ENCODE measurements at places on chromosomes 12 and 14.

DNA sequence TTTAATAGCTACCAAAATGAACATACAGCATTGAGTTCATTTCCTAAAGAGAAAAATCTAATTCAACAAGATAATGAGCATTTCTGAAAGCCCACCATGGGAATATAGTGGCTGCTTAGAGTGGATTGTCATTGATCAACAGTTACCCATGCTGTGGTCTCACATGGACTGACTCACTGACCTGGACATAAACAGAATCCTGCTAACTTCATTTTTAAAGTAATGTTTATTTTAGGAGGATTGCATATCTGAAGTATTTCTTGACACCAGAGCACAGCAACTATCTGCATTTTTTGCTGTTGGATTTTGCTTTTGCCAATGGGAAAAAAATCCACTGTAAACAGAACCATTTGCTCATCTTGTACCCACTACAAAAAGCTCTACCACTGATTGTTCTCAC lies 71.7 kb downstream of the KCNC2 start:
- no peak for DNase-seq

DNA sequence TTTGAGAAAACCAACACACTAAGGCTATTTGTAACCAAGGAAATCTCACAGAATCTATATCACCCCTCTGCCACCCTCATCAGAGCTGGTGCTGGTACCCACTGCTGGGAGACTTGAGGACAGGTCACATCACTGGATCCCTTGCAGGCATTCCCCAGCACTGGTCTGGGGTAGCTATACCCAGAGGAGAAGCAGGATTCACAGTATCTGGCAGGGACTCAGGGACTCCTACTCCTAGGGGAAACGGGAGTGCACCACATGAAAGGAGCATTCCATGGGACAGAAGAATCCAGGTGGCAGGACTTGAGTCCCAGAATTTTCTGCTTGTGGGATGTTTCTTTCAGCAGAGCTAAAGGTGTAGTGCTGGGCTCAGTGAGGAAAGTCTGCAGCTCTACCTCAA lies 223.2 kb downstream of the ADGRD1 start:
- DNase-seq = no peak

DNA sequence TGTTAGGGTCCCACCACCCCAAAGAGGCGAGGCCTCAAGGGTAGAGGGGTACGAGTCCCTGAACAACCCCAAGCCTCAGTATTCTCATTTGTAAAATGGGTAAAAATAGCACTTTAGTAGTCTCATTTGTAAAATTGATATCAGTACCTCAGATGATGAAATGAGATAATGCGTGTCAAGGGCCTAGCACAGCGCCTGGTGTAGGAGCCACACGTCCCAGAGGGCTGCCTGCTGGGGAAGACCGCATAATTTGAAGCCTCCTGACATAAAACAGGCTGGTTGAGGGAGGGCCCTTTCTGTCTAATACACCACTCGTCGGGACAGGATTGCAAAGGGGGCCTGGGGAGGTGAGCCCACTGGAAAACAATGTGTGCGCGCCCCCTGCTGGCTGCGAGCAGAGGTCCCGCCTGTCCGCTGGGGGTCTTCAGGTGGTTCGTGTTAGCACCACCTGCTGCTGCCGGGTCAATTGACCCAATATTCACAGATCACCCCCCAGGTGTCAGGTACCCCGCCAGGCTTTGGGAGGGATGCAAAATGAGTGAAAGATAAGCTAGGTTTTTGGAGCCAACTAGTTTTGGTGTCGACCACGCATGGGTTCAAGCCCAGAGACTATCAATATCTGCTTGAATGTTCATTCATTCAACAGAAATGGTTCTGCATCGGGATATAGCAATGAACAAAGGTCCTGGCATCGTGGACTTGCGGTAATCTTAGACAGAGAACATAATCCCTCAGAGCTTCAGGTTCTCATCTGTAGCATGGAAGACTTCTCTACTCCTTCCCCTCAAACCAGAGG lies 24.7 kb upstream of the IRF2BPL start:
- DNase-seq = peak; percentile 90

- peak; percentile 51 for DNase-seq
Observed at GRCh38 chr14:26444822-26445221, 153.0 kb downstream of the NOVA1 start.

DNA sequence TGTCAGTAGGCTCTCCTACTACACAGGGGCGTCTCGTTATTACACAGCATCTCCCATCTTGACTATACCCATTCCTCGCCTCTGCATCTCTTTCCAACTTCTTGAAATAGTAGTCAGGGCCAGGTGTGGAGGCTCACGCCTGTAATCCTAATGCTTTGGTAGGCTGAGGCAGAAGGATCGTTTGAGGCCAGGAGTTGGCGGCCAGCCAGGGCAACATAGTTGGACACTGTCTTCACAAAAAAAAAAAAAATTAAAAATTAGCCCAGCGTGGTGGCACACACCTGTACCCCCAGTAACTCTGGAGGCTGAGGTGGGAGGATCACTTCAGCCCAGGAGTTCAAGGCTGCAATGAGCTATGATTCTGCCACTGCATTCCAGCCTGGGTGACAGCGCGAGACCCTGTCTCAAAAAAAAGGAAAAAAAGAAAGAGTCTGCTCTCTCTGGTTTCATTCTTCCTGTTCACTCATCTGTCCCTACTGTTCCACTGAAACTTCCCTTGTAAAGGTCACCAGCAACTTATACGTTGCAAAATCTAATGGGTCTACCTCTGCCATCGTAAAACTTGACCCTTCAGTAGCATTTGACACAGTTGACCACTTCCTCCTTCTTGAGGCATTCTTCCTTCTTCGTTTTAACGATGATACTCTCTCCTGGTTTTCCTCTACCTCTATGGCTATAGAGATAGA lies 41.0 kb upstream of the PTGR2 start:
- DNase-seq = no peak

- no peak for DNase-seq
Observed at GRCh38 chr14:33019346-33019745, 80.7 kb downstream of the NPAS3 start.

- DNase-seq = no peak
Observed at GRCh38 chr12:94135896-94136295, 12.5 kb upstream of the PLXNC1 start.

DNA sequence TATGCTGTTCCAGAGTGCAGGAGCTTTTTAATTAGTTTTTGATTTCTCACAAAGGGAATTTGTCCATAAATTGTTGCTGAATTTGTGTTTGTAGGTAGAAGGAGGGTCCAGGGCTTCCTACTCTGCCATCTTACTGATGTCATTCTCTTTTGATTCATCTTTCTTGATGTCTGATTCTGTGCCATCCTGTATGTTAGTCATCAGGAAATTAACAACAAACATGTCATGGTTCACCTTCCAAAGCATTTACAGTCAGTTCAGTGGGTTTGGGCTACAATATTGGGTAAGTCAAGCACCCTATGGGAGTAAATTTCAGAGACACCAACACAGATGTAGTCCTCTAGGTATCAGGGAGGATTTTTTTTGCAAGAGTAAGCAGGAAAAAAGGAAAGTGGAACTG lies 135.2 kb upstream of the SLC38A2 start:
- DNase-seq = no peak

DNA sequence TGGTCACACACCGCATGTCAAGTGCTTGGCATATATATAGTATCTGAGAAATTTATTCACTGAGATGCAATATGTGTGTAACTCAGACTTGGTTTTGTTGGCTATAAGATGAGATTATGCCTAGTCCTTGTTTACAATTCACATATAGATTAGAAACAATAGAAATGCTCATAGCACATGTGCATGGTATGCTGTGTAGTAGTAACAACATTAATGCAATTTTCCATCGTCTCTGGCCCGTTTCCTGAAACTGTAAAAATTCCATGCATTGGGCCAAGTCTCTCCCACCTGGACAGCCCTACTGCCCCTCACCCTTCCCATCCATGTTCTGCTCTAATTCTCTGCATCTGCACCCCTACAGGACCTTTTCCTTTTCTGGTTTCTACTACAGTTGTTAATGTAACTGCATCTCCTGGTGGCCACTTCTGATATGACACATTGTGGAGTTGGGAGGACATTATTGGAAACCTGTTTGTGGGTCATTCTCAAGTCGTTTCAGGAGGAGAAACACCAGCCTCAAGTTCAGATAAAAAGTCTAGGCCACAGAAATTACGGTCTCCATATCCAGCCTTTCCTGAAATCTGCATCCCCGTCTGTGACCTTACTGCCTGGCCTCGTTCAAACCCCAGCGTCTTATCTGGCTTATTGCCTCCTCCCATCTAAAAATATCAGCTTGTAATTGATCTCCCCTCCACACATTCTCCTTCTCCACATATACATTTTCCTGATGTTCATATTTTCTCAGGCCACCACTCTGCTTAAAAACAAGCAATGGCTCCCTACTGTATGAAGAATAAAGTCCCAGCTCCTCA lies 37.5 kb downstream of the EMP1 start:
- DNase-seq = peak; percentile 51

- DNase-seq = peak; percentile 27
Observed at GRCh38 chr12:65123435-65124063, 2.4 kb upstream of the WIF1 start.

DNA sequence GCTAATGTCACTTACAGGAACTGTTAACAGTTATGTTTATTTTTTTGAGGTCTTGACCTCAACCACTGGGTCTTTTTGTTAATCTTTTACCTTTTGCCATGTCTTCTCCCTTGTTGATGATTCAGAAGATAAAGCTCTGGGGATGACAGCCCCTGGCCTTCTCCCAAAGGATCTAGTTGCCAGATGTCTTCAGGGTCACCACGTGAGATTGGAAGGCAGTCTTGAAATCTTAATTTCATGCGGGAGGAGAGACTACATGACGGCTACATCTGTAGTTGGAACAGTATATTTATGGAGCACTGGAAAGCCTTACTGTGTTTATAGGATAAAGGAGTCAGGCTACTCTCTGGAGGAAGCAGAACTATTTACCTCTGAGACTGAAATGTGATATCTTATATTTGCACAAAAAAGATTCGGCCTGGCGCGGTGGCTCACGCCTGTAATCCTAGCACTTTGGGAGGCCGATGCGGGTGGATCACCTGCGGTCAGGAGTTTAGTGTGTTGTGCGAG lies 5.6 kb downstream of the MLEC start:
- DNase-seq = no peak

DNA sequence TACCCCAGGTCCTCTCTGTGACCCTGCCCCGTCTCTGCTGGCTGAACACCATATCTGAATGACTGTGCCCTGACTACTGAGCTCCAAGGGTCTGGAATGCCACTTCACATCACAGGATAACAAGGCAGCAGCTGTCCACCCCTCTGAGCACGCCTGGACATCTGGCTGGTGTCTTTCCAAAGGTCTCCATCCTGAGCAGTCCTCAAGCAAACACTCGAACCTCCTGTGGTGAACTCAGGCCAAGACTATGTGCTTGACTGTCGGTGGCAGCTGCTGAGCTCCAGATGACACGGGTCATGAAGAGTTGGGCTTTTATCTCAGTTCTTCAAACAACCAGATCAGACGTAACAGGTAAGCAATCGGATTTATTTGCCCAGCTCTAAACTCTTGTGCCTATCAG lies 117.2 kb upstream of the BCL2L14 start:
- no peak for DNase-seq

DNA sequence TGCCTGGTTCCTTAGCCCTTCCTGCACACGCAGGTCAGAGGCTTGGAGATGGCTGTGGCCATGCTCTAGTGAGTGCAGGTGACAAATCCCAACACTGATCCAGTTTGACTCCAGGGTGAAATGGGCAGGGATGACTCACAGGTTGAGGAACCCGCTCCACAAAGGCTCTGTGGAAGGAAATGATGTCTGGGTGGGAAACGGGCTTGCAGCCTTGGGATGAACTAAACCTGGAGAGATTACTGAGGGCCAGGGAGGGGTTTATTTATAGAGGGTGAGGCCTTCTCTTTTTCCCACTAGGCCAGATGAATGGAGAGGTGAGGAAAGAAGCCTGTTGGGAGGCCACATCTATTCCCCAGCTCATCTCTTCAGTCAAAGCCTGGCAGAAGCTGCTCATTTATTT lies 29.3 kb upstream of the EMP1 start:
- DNase-seq = no peak

- DNase-seq = no peak
Observed at GRCh38 chr12:16350682-16351081, 3.2 kb downstream of the MGST1 start.

- DNase-seq = no peak
Observed at GRCh38 chr14:63926641-63927040, 73.8 kb downstream of the SYNE2 start.

DNA sequence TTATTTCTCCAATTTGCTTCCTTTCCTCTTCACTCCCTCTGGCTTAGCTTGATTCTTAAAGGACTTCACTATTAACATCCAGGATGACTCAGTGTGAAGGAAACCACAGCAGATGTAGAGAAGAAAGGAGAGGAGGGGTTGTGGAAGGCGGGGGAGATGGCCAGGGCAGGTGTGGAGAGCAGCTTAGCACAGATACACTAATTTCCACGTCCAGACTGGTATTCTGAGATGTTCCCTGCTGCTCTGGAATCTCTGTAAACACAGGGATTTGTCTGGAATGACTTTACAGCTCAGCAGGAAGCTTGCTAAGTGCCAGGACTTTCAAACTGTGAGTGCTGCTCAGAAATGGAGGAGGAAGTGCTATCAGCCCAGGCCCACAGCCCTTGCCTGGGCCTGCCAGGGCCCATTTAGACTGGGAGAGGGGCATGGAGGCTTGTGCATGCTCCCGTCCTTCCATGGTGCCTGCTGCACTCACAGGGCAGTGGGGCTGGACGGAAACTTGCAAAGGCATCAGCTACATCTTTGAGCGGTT lies 202.5 kb upstream of the DDHD1 start:
- peak; percentile 6 for DNase-seq

DNA sequence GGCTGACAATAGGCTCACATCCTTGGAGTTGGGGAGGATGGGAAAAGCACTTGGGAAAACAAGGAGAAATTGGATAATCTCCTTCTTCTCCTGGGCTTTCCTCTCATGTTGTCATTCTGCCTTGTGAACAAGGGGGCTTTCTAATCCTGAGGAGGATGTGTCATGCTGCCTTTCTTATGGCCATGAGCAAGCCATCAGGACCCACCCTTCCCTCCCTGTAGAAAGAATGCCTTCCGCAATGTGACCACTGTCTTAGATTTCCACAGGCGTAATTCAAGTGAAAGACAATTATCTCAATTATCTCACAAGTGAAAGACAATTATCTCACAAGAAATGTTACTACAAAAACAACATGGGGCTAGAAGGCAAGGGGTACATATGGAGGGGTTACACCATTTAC lies 3.0 kb upstream of the OR6S1 start:
- DNase-seq = no peak

GRCh38 chr14:34461334-34462131 lies 507 bp downstream of the SPTSSA start:
- peak; percentile 61 for DNase-seq

- DNase-seq = no peak
Observed at GRCh38 chr12:56046027-56046780, 4.5 kb downstream of the RPS26 start.

DNA sequence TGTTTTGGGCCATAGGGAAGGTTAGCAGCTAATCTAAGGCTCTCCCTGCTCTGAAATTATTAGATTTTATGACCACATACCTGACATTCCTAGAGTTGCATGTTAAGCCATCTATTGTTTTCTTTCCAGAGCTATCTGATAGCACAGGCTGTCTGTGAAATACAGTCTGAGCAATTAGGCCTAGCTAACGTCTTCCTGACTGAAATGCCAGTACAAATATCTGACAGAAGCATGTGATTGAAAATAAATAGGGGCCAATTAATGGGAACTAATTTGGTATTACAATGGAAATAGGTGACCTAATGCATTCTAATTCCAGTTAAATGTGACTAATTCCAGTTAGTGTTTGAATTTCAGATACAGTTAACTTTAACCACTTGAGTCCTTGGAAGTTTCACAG lies 115.2 kb downstream of the C12orf75 start:
- DNase-seq = no peak

- DNase-seq = no peak
Observed at GRCh38 chr12:113325916-113326315, 9.0 kb downstream of the SLC8B1 start.
